Small intestine (tissue), 16 donors: ENCODE measurements at places on chromosomes 11 and 22. TPM values are rescaled to one million over a fixed set of nuclear protein-coding genes. Genes with fewer than 3 reads are reported as not detected.

CBLIF gene
- polyA plus RNA-seq = 2.1 TPM

PIH1D2 gene
- polyA plus RNA-seq = 1.2 TPM

SLC25A22 gene
- polyA plus RNA-seq = 10.5 TPM

ANKK1 gene
- 0.30 TPM for polyA plus RNA-seq

OR2AG1 gene
- 0.01 TPM for polyA plus RNA-seq

TBX10 gene
- polyA plus RNA-seq = 14.4 TPM

PTPN5 gene
- polyA plus RNA-seq = not detected

ART5 gene
- polyA plus RNA-seq = 0.09 TPM

OR8H2 gene
- not detected for polyA plus RNA-seq
